ENCODE measurements at places on chromosomes 4 and X.

GRCh38 chr4:97317671-97318070, 825.6 kb downstream of the STPG2 start:
- DNase-seq, result no peak

DNA sequence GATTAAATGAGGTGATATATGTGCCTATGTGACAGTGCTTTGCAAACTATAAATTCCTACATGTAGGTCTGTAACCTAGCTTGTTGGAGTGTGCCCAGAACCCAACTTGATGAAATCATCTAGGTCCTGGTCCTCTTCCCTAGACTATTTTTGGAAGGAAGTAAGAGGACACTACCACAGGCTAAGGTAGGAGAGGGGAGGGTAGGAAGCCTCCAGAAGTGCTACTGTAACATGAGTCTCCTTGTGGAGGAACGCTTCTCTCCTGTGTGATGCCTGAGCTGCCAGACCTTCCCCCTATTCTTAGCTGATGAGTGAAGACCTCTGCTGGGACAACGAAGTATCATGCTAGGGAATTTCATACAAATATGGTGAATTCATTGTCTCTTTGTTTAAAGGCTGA, 41.8 kb upstream of the IL21 start:
- no peak for DNase-seq

DNA sequence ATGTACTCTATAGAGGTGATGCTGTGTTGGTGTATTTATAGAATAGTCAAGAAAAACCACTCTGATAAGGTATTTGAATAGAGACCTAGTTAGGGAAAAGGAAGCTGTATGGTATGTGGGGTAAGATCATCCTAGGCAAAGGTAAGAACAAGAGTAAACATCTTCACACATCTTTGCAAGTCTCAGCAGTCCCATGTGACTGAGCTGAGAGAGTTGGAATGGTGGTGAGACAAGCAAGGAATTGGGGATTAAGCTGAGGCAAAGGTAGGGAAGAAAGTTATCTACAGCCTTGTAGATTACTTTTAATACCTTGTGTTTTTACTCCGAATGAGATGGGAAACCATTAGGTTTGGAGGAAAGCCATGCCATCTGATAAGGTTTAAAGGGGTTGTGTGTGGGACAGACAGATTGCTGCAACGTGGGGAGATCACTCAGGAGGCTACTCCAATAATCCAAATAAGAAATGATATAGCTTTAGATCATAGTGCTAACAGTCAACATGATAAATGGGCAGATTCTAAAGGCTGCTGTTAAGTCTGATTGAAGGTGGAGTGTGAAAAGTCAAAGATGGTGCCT, 31.7 kb upstream of the MANBA start:
- no peak for DNase-seq

- no peak for DNase-seq
These were observed 206.0 kb upstream of the RPS6KA3 start for GRCh38 chrX:20472620-20473258.

GRCh38 chr4:136383082-136383481, 1149.2 kb downstream of the PCDH18 start:
- DNase-seq, result no peak

DNA sequence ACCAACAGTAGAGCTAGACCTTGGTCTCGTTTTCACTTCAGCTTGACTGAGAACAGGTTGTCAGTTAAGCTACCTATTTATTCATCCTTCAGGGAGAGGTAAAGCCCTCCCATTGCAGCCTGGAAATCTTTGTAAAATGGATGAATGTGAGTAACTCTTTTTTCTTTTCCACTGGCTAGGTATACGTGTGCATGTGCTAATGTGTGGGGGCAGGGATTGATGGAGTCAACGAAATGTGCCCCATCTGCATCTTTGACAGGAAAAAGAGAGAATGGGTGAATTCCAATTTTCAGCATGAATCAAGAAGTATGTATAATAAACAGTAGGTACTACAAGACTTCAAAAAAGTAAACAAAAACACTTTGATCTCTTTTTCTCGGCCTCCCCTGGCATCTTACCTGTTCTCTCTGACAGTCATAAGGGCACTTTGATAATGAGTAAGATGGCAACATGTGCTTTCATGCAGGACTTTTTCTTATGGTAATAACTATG, at the start of gene IL21:
Gene IL21 (minus strand): TSS at position 51 of the 492 bp plus-strand sequence. CDS start 55 bp downstream, outside the sequence.
- DNase-seq, result no peak

DNA sequence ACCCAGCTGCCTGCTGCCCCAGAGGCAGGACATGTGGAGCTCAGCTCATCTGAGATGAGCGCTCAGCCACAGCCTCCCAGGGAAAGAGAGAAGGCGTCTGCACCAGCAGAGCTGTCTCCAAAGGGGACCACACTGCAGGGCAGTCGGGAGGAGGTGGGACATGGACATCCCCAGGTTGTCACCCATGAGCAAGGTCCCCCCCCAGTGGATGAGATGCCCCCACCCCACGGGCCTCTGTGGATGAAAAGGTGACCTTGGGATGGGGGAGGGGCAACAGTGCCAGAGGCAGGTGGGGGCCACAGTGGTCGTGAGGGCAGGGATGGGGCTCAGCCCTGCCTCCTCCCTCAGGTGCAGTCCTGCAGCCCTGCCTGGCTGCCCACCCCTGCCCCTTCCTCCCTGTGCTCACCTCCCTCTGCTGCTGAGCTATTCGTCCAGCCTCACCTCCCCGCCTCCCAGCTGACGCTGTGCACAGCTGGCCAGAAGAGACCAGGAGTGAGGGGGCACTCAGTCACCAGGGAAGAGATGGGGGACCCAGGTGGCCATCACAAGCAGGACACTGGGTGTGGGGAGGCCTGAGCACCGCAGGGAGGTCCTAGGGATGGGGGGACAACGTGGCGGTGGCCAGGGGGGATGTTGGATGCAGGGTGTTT, 9.3 kb downstream of the NKX1-1 start:
- DNase-seq, result no peak

DNA sequence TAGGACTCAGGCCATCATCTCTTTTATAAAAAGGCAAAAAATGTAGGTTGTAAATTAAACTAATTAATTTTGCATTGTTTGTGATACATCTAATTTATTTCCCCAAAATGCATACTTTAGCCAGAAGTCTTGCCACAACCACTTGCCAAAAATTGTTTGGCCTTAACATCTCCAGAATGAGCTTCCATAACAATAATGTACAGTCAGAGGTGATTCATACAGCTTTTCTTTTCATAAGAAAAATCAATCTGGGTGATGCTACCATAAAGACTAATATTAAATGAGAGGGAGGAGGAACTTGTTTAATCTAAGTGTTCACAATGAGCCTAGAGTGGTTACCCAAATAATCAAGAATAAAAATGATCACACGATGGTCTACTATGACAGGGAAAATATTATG, 59.3 kb downstream of the AMMECR1 start:
- no peak for DNase-seq
